Hematopoietic multipotent progenitor cell (in vitro differentiated cells): ENCODE measurements at places on chromosomes 1 and 21. TPM values are rescaled to one million over a fixed set of nuclear protein-coding genes. Genes with fewer than 3 reads are reported as not detected.

The APOBEC4 gene
- not detected for total RNA-seq

The REN gene
- 8.3 TPM for total RNA-seq

The FCRL6 gene
- under 0.01 TPM for total RNA-seq

The FALEC gene
- total RNA-seq: 0.27 TPM

The MTF1 gene
- 3.0 TPM for total RNA-seq

The OR2L5 gene
- 1.3 TPM for total RNA-seq

The C8B gene
- not detected for total RNA-seq

The PLA2G2D gene
- under 0.01 TPM for total RNA-seq

The TAL1 gene
- 70.6 TPM for total RNA-seq

The SUSD4 gene
- total RNA-seq: not detected

The GPR25 gene
- under 0.01 TPM for total RNA-seq

The BCAR3 gene
- total RNA-seq: 1.1 TPM

The SPRR3 gene
- total RNA-seq: not detected

The ILDR2 gene
- total RNA-seq: 0.27 TPM

The INAVA gene
- total RNA-seq: under 0.01 TPM

The G0S2 gene
- 5.1 TPM for total RNA-seq

The TLCD4 gene
- total RNA-seq: under 0.01 TPM

The TNFRSF18 gene
- 4.3 TPM for total RNA-seq
